ENCODE measurements at places on chromosomes 2 and 18.

- DNase-seq = no peak
Measured at GRCh38 chr18:54828986-54829385, 709 bp downstream of the RAB27B start.

DNA sequence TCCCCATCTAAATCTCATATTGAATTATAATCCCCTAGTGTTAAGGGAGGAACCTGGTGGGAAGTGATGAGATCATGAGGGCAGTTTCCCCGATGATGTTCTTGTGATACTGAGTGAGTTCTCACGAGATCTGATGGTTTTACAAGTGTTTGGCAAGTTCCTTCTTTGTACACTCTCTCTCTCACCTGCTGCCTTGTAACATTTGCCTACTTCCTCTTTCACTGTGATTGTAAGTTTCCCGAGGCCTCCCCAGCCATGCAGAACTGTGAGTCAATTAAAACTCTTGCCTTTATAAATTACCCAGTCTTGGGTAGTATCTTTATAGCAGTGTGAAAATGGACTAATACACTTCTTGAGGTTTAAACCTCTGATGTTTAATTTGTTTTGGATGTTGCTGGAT, 177.5 kb downstream of the CD8B2 start:
- DNase-seq = no peak

DNA sequence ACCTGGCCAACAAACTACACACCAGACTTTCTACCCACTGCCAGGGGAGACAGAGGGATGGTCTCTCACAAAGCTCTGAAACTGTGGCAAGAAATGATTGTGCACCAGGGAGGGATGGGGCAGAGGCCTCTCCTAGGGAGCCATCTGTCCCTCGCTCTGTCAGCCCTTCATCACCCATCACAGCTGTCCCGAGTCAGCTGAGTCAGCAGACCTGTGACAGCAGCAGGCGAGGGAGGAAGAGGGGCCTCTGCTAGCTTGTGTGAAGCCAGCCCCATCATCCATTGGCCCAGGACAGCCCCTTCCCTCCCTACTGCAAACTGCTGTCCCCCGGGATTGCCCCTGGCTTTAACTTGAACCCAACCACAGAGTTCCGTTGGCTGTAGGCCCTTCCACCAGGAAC, 5.0 kb downstream of the SH2D6 start:
- no peak for DNase-seq

DNA sequence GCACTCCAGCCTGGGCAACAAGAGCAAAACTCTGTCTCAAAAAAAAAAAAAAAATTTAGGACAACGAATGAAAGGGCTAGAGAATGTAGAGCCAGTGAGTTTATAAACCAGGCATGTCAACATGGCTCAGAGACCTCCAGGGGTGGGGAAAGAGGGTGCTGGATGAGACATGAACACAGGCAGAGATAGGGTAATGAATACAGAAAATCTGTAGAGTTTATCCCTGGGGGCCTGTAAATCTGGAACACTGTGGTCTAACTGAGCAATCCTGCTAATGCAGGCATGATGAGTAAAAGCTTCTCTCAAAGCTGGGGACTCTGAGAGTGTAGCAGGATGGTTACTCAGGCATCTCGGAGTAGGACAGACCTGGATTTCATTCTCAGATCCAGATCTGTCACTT, 59.2 kb upstream of the IGFBP2 start:
- DNase-seq = no peak

DNA sequence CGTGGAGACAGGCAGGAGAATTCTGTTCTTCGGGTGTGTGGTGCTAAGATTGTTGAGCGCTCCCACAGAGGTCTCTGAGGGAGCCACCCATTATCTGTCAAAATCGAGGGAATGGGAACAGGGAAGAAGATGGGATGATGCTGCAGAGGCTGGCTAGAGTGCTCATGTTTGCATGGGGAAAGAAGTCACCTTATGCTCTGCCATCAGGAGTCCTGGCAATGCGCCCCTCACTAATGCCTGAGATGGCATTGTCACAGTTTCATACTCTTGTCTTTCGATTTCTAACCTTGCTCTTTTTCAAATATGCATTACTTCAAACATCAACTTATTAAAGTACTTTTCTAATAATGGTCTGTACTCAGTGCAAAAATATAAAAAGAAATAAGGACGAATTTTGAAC, 463.3 kb upstream of the CELF4 start:
- no peak for DNase-seq

DNA sequence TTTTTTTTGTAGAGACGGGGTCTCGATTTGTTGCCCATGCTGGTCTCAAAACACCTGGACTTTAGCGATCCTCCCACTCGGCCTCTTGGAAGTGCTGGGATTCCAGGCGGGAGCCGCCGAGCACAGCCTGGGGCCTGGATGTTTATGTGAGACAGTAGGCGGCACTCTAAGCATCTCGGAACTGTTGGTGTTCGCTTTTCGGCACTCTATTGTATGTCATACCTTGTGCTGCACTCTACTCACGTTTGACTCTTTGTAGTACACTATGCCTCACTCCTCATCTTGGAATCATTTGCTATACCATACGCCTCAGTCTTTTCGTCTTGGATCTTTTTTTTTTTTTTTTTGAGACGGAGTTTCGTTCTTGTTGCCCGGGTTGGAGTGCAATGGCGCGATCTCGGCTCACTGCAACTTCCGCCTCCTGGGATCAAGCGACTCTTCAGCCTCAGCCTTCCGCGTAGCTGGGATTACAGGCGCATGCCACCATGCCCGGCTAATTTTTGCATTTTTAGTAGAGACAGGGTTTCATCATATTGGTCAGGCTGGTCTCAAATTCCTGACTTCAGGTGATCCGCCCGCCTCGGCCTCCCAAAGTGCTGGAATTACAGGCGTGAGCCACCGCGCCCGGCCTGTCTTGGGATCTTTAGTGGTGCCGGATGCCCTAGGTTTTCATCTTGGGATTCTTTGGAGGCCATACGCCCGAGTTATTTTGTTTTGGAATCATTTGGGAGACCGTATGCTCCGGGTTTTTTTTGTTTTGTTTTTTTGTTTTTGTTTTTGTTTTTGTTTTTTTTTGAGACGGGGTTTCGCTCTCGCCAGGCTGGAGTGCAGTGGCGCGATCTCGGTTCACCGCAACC, 24.2 kb upstream of the ZDBF2 start:
- no peak for DNase-seq

- no peak for DNase-seq
Measured at GRCh38 chr2:58106896-58107295, 60.3 kb downstream of the VRK2 start.

DNA sequence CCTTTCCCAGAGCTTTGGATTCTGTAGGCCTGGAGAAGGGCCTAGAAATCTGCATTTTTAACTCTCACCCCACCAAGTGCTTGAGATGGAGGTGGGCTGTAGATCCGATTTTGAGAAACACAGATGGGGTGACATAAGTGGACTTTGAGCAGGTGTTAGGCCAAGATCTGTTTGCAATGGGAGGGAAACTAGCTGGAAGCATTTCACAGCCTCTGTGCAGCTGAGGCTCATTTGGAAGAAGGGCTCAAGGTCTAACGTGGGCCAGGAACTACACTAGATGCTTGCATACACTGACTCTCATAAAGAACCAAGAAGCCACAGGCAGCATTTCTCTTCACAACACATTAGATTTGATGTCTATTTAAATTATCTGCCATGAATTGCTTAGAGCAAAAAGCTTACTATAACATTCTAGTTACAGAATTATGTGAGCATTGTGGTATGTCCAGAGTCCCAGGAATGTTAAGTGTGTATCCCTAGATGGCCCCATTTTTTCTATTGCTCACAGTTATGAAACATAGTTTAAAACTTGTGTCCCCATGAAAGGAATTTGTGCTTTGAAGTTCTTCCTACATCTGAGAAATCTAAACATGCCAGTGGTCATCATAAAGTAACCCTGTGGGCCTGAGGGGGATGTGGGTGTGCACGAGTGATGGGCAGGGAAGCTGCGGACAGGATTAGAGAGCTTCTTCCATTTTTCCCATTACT, 77.2 kb downstream of the CD28 start:
- DNase-seq = no peak

GRCh38 chr2:233976087-233976486, 58.9 kb downstream of the TRPM8 start:
- DNase-seq = no peak

DNA sequence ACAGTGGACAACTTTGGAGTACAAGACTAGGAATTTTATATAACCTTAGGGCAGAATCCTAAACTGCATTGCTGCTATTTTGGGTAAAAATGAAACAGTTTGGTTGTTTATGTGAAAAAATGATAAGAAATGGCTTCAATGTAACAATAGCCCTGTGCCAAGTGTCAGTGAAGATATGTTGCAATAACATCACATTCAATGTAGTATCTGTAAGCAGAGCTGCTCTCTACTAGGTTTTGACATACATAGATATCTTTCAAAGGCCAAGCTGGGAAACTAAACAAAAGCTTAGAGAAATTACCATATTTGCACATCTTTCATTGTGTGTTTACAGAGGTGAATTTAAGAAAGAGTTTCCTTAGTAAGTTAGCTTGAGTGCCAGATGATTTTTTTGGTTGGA, 135.0 kb upstream of the DOK6 start:
- DNase-seq = no peak

DNA sequence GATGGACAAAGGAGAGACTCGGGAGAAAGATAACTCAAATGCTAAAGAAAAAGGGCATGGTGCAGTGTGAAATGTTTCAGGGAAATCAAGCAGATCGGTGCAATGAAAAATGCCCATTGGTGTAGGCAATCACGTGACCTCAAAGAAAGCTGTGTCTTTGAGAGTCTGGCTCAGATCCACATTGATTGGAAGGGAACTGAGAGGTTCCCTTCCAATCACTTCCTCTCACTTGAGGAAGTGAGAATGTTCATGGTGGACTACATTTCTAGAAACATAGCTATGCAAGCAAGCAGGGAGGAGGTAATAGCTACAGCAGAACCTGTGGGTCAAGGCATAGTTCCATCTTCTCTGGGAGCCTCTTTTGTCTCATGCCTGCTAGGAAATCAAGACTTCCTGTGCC, 187.4 kb downstream of the LPIN1 start:
- DNase-seq = no peak

- no peak for DNase-seq
Measured at GRCh38 chr18:60082790-60083189, 183.0 kb downstream of the PMAIP1 start.

GRCh38 chr2:100113990-100114433, 28.4 kb downstream of the AFF3 start:
- DNase-seq = no peak

DNA sequence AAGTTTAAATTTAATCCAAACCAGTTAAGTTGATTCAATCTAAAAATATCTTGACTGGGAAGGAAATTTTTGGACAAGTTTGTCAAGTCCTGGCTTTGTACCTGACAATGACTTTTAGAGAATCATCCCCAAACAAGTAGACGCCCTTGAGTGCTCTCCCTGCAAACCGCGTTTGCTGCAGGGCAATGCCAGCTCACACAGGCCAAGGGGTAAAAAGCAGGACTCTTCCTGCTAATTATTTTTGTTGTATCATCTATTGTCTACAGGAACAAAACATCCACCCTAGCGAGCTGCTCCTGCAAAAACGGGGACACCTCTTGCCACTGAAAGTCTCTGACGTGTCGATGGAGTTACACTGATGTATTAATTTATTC, 10.9 kb downstream of the ID2 start:
- no peak for DNase-seq

DNA sequence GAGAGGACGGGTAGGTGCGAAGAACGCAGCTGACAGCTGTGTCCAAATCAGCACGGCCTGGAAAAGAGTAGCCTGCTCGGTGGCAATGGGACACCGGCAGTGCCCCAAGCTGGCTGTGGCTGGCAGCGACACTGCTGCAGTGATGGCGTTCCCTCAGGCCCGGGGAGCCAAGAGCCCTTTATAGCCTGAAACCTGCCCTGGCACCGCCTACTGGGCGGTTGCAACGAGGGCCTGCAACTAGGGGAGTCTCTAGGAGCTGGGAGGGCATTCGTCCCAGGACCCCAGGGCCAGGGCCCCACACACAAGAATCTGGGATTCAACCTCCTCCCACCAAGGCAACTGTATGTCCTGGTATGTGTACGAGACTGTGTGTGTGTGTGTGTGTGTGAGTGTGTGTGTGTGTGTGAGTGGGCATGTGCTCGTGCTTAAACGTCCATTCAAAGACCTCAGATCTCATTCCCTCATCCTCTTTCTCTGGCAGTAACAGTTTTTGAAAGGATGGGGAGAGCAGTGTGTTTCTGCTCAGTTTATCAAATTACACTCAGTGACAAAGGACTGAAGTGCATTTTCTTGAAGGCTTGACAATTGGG, 6.8 kb upstream of the CYP26B1 start:
- DNase-seq = no peak
